Hematopoietic multipotent progenitor cell (in vitro differentiated cells): ENCODE measurements at places on chromosomes 12 and 14. TPM values are rescaled to one million over a fixed set of nuclear protein-coding genes. Genes with fewer than 3 reads are reported as not detected.

DNA sequence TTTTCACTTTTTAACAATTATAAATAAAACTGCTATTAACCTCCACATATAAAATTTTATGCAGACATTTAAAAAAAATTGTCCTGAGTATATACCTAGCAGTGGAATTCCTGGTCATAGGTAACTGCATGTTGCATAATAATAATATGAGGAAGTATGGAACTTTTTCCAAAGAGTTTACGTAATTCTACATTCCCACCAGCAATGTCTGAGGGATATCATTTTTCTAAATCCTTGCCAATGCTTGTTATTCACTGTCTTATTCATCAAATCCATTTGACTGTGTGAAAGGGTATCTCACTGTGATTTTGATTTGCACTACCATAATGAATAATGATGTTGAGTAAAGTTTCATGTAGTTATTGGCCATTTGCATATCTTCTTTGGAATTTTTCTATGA, 393.8 kb downstream of the LRFN5 start:
- no peak for DNase-seq

- DNase-seq, result no peak
Measured at GRCh38 chr14:22651586-22651985, 7.4 kb upstream of the OR6J1 start.

KRT81 gene
- total RNA-seq, result 2.7 TPM

DNA sequence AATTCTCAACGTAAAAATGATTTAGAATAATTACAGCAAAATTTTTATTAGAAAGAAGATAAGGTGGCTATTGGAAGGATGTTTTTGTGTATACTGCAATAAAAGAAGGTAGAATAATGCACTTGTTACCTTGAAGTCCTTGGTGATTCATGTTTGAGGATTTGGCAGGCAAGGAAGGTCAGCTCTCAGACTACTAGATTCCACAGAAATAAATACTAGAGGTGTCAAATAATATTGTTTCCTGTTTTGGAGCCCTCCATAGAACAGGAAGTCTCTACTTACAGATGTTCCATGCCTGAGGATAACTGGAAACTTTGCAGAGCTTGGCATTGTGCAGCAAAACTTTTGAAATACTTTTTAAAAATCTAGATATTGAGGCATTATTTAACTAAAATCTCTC, 284.3 kb upstream of the SYT1 start:
- no peak for DNase-seq

DNA sequence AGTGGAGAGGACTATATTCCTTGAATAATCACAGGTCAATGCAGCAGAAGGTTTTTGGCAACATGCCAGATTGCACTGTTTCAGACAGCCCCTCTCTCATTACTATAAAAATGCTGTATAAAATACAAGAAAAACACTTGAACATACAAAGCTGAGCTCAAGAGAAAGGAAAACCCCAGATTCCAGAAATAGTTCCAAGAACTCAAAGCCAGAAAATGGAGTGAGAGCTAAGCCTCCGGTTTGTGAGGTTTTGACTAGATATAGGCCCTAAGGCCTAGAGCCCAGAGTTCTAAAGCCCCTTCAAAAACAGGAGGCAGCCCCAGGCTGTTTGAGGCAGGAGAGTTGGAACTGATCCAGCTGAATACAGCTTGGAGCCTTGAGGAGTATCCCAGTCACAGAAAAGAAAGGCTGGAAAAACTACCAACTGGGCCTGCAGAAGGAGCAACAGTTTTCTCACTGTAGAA, 29.4 kb upstream of the ACTN1 start:
- DNase-seq, result no peak

GRCh38 chr12:88433997-88434703, 146.1 kb downstream of the KITLG start:
- DNase-seq, result peak; percentile 90

DLK1 gene
- total RNA-seq, result 0.27 TPM

RIMKLB gene
- total RNA-seq, result 48.2 TPM

KIF5A gene
- 1.3 TPM for total RNA-seq

DNA sequence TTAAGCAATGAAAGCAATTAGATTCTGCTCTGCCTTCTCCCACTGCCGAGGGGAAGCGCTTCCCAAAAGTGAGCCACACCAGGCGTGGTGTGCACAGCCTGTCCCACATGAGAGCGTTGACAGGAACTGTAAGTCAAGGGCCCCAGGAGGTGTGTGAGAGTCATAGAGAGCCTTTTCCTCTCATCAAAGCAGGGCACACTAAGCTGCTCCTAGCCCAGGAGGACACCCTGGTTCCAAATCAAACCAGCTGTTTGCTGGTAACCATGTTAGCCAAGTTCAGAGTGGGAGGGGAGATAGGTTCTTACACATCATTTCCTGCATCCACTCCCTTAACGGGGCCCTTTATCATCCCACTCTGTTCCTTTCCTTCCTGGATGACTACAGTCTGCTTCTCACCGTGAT, 98.3 kb downstream of the SPTSSA start:
- no peak for DNase-seq

GRCh38 chr14:23639048-23639890, 3.1 kb downstream of the DHRS2 start:
- no peak for DNase-seq

GRCh38 chr12:2264651-2265232, 212.0 kb downstream of the CACNA1C start:
- DNase-seq, result no peak

- DNase-seq, result no peak
Measured at GRCh38 chr12:92133795-92134637, 11.6 kb downstream of the BTG1 start.

SAV1 gene
- 10.5 TPM for total RNA-seq

GRCh38 chr12:110229409-110229808, 51.6 kb upstream of the ATP2A2 start:
- no peak for DNase-seq

- no peak for DNase-seq
Measured at GRCh38 chr12:132695431-132695830, 8.0 kb downstream of the PXMP2 start.

CFAP251 gene
- 1.1 TPM for total RNA-seq

ACRBP gene
- total RNA-seq, result 15.9 TPM

GRCh38 chr12:132289356-132290202, 39.8 kb downstream of the GALNT9 start:
- no peak for DNase-seq

DNA sequence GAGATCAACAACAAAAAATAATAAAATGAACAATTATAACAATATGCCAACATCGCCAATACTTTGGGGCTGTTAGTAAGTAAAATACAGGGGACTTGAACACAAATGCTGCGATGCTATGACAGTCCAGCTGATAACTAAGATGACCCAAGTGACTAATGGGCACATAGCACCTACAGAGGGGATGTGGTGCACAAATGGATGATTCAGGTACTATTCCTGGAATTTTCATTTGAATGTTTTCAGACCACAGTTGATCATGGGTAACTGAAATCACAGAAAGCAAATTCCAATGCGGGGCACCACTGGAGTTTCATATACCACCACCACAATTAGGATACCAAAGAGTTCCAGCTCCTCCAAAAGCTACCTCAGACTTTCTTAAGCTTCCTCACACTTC, 82.9 kb downstream of the RCOR1 start:
- no peak for DNase-seq

DNA sequence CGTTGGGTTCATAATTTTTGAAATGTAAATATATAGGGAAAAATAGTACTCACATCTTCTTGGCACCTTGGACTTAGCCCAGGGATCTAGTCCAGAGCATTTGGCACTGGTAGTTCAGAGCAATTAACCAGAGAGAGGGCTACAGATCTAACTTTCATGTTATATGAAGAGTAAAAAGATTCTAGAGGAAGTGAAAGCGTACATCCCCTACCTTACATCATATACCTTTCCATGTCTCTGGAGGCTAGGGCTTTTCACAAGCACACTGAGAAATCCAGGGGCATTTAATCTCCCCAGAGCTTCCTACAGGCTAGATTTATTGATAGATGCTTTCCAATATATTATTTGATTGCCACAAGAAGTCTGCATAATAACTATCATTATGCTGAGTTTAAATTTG, 687.5 kb upstream of the FBXO33 start:
- no peak for DNase-seq

DNA sequence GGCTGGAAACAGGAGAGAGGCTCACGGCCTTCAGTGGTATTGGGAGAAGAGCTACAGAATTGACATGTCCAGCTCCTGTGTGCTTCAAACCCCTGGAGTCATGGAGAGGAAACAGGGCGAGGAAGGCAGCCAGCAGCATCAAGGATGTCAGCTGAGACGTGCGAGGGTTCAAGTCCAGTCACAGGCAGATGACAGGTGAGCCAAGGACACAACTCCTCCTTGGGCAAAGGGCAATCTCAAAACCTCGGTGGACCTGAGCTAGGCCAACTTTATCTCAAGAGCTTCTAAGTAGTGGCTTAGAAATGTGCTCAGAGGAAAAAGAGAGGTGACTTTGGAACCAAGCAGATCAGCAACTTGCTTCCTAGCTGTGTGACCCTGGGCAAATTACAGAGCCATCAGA, 81.6 kb downstream of the TTC9 start:
- no peak for DNase-seq

- no peak for DNase-seq
Measured at GRCh38 chr14:86193756-86194155, 663.8 kb downstream of the FLRT2 start.

DNA sequence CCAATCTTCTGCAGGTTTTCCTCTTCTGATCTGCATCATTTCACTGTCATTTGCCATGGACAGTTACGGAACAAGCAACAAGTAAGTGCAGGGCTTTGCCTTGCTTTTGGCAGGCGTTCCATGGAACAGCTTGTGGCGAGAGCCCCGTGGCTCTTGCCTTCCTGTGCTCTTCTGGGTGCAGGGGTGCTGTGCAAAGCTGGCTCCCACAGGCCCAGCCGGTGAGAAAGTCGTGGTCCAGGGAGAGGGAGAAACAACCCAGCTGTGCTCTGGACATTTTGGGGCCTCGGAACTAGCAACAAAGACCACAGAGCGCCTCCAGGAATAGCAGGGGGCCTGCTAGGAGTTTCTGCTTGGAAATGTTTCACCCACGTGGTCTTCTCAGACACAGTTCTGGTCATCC, 164.7 kb downstream of the ADGRD1 start:
- no peak for DNase-seq

GRCh38 chr12:116382686-116383530, 105.4 kb upstream of the MED13L start:
- no peak for DNase-seq

DNA sequence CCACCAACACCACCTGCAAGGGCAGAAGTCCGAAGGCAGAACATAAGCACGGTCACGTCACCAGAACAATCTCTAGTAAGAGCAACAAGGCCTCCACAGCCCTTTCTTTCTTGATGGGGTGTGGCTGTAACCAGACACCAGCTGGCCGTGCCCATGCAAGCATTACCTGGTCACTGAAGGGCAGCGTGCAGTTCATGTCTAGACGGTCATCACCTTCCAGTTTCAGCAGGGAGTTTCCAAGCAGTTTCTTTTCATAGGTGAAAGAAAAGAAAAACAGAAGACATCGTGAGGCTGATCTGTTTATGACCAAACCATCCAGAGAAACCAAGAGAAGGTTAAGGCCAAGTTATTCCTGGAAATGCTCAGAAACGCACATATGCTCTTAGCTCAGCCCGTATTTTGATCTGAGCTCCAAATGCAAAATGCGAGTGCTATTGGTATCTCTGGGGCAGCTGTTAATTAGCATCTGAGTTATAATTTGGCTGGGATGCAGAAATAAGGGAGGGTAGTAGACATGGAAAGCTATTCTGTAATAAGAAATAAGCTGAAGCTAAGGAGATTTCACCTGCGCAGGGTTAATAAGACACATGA, 42.5 kb downstream of the PRKAB1 start:
- DNase-seq, result no peak
